ENCODE measurements at places on chromosomes 5 and 9.

- peak; percentile 39 for DNase-seq
Measured at GRCh38 chr5:33433303-33434240, 7.2 kb upstream of the TARS1 start.

GRCh38 chr9:91647371-91647770 lies 223.7 kb upstream of the NFIL3 start:
- DNase-seq = no peak

DNA sequence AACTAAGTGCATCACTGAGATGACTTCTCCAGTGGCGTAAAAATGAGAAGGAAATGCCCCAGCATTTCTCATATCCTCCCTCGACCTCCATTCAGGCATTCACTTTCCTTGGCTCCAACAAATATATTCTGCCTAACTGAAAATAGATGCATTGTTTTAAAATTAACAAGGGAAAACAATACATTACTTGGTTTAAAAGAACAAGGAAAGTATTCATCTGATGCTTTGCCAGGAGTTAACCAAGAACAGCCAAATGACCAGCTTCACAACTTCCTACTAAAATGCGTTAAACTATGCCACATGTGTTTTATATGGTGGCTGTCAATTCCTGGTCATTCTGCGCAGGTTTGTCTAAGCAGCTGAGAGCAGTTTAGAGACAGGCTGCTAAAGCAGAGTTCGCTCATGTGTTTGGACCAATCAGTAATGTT lies 121.4 kb downstream of the GNAQ start:
- peak; percentile 59 for DNase-seq

- peak; percentile 55 for DNase-seq
Measured at GRCh38 chr5:150034662-150035061, 34.1 kb downstream of the HMGXB3 start.

DNA sequence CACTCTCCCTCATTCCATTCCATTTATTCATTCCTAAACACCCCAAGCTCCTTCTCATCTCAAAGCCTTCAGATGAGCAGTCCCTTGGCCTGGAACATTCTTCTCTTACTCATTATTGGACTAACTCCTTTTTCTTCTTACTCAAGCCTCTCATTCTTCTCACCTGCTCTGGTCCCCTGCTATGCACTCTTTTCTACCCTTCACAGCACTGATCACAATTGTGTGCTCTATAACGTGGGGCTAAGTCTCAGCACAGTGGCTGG lies 212.4 kb downstream of the MAPKAP1 start:
- DNase-seq = no peak

DNA sequence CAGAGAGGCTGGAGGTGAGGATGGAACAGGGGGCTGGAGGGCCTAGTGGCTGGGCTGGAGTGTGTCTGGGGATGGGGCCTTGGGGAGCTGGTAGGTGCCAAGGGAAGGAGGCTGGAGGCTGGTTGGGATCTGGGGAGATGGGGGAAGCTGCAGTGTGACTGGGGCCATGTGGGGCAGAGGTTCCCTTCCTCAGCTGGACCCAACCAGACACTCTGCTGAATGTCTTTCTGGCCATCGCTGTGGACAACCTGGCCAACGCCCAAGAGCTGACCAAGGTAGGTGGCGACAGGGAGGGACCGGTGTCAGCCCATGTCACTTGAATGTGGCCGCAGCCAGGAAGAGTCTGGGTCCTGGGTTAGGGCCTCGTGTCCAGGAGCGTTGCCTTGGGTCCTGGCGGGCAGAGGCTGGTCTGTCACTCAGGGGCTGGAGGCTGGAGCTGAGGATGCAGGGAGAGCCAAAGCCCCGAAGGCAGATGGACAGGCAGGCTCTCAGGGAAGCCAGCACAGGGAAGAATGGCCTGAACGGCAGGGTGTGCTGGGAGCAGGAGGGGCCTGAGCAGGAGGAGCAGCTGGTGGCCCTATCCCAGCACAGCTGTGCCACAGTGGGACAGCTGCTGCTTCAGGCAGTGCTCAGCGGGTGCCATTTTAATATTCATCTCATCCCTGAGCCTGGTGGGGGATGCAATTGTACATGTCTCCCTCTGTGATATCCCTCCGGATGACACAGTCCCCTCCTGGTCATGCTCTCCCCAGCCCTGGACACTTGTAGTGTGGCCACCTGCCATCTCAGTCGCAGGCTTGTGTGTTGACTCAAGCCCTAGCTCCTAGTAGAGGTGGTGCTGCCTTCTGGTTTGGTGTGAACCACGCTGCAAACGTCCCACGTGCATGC lies 132.5 kb downstream of the CACNA1B start:
- DNase-seq = no peak

- DNase-seq = peak; percentile 14
Measured at GRCh38 chr5:147051193-147051592, 172.6 kb upstream of the PPP2R2B start.

DNA sequence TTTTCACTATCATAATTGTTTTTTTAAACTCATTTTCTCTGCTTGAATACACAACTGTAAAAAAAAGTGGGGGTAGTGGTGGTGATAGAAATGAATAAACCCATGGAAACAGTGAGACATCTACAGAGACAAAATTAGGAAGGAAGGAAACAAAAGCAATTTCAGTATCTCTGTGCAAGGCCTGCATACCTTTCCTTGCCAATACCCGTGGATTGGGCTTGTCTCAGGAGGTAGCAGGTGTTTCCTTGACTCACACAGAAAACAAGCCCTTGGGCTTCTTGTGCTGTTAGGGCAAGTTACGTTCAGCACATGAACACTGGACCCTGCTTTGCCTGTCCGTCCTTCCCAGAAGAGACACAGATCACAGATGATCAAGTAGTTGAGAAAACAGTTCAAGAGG lies 372.2 kb downstream of the ZSWIM6 start:
- no peak for DNase-seq

GRCh38 chr9:102497709-102498108 lies 497.4 kb upstream of the CYLC2 start:
- no peak for DNase-seq

DNA sequence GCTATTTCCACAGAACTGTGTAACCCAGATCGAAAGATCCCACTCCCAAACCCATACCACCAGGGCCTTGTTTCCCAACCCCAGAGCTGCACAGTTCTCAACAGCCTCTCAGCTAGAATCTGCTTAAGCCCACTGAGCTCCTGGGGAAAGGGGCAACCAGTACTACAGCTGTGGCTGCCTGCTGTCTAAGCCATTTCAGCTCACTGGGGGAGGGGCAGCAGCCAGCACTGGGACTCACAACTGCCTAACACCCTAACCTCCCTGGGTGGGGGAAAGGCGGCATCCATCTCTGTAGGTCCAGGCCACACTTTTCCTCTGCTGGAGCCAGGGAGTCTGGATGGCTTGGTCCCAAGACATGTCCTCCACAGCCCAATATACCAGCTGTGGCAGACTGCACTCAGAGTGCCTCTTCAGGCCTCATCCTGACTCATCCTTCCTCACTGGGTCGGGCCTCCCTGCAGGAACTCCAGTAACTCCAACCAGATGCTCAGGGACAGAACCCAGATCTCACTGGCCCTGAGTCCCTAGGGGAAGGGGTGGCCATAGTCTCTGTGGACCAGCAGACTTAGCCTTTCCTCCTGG lies 241.4 kb downstream of the HINT1 start:
- DNase-seq = no peak

Data from fibroblast of pulmonary artery (primary cell).